ENCODE measurements at places on chromosomes 3 and 15.

DNA sequence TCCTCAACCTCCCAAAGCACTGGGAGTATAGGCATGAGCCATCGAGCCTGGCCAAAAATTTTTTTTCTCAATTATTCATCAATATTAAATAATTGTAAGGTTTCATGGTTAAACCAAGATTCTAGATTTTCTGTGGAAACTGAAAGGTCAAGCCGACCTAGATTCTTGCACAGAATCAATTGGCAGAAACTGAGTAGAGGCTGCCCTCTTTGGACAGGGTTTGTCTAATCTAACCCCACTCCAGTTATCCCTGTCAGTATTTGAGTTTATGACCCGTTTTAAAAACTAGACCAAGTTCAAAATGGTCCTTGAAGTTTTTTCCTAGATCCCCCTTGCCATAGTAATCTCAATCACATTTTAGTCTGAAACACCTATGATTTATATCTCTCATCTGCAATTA, 8.6 kb upstream of the ADAM10 start:
- no peak for DNase-seq

DNA sequence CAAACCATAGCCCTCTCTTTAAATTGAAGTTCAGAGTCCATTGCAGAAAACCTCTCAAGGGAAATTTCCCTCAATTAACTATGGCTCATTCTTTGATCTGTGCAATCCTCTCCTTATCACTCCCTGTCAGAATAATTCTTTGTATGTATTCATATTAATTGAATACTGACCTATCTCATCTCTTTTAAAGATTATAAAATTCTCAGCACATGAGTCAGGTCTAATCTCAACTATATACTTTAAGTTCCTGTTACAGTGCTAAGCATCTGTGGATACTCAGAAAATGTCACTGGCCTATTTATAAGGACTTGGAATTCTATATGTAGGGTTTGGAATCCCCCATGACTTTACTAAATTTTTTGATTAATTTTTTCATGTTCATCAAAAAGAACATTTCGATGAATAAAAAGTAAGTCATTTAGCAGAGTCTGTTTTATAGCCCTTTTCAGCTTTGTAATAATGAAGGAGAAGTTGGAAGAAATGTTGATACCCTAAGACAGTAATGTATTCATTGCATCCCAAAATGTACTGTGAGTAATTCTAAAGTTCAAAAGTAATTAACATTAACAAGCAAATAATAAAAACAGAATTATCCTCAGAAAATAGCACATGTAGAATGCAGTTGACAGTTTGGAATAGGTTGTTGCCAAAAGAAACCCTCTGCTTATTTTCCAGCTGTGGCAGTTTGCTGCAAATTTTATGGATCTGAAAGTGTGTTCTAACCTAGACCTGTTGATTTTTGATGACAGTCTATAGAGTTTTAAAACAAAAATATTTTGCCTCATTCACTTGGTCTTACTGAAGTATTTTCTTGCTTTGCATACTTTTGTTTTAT, 503.4 kb upstream of the CBLB start:
- no peak for DNase-seq

- DNase-seq, result no peak
Observed at GRCh38 chr15:63811942-63812550, 21.7 kb downstream of the HERC1 start.

- no peak for DNase-seq
Observed at GRCh38 chr3:188583341-188584161, 429.6 kb downstream of the LPP start.

GRCh38 chr3:135851201-135852081, 114.1 kb upstream of the PPP2R3A start:
- no peak for DNase-seq

DNA sequence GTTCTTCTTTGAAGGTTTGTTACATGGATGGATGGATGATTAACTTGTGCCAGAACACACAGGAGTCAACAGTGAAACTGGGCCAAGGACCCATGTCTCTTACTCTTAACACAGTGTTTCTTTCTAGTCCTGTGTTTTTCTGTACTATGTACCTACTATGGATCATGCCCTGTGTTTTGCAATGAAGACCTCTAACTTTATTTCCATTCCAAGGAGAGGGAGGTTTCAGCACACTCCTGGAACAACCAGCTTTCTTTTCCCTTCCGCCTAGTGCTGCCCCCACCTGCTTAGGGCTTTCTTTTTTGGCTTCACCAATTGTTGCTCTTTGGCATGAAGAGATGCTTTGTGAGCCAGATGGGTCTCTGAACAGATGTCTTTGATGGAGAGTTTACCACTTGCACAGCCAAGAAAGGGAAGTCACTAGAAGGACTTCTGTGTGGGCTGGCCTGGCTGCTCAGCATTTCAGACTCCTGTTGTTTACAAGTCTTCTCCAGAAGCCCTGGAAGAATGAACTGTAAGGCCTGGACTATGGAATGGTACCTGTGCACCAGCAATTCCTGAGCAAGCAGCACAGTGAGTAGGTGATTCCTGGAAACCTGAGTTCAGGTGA, 44.5 kb downstream of the SNAPC5 start:
- no peak for DNase-seq

- DNase-seq, result no peak
Observed at GRCh38 chr3:108062051-108062450, 28.8 kb downstream of the CD47 start.

GRCh38 chr3:67657192-67657591, 2.8 kb upstream of the SUCLG2 start:
- DNase-seq, result no peak

GRCh38 chr3:188673646-188674186, 498.1 kb upstream of the TPRG1 start:
- no peak for DNase-seq

DNA sequence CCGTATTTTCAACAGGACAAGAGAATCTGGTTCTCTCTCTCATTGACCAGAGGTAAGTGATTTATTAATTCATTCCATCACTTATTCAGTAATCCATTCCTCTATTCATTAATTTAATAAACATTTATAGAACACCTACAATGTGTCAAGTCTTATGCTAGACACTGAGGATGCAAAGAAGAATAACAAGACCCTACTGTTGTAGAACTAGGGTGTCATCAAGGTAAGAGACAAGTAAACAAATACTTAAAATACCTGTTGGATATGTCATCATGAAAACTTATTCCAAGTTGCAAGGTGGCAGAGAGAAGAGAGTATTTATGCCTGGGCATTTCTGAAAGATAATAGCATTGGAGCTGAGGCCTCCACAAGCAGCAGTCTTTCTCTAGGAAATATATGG, 257.8 kb downstream of the CDIN1 start:
- DNase-seq, result no peak

DNA sequence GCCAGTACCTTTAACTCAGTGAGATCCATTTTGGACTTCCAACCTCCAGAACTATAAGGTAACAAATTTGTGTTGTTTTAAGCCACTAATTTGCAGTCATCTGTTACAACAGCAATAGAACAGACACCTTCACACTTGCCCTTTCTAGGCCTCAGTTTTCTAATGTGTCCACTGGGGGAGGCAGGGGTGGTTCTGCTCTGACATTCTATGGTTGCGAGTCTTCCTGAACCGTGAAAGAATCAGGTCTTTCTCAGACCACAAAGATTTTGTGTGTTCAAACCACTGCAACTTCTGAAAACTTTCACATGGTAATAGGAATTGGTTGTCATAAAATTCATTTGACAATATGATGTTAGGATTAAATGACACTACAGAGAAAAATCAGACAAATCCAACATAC, 26.8 kb upstream of the CSTA start:
- DNase-seq, result no peak

- no peak for DNase-seq
Observed at GRCh38 chr15:32682977-32683630, 34.7 kb upstream of the GREM1 start.

DNA sequence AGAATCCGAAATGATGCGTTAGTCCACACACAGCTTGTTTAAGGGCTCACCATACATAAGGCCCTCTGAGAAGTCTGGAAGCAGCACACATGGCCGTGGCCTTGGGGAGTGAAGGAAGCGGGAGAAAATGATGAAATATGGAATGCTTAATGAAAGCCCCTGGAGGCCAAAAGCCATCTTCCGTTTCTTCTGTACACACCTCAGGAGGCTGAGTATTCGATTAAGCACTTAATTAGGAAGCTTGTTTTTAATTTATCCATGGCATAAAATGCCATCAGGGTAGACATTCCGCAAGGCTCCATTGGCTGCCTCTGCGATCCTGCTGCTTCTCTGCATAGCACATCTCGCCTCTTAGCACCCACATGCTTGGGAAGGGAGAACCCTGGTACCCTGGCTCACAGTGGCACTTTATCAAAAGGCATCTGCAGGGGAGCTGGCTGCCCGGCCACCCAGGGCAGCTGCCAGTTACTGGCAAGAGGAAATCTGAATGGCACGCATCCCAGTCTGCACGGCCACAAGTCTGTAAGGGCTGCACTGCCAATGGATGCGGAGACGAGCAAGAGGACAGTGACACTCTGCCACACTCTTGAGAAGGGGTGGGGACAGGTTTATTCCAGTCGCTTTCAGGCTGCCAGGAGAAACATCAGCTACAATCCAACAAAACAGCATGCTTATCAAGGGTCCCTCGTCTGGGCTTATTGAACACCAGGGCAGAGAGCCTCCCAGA, 356.2 kb downstream of the OCA2 start:
- DNase-seq, result no peak

DNA sequence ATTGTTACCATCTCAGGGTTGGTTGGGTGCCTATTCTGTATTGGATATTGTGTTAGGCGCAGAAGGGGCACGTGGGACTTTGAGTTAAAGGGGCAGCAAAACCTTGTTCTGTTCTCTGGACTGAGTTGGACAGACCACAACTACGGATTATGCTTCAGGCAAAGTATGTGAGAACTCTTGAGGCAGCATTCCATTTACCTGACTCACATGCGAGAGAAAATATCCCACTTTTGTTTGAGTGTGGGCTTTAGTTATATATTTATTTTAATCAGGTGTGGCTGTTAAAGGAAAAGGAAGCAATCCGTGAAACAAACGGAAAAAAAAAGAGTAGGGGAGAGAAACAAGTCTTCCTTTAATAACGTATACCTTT, 627 bp upstream of the PLS1 start:
- no peak for DNase-seq

GRCh38 chr3:61857297-61857696, 295.9 kb downstream of the PTPRG start:
- no peak for DNase-seq

DNA sequence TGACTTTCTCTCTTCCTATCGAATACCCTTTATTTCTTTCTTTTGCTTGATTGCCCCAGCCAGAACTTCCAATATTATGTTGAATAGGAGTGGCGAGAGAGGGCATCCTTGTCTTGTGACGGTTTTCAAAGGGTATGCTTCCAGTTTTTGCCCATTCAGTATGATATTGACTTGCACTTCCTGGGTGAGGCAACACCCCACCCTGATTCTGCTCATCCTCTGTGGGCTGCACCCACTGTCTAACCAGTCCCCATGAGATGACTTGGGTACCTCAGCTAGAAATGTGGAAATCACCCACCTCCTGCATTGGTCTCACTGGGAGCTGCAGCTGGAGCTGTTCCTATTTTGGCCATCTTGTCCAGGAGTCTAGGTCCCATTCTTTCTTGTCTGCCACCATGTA, 44.8 kb upstream of the KCNH8 start:
- no peak for DNase-seq

DNA sequence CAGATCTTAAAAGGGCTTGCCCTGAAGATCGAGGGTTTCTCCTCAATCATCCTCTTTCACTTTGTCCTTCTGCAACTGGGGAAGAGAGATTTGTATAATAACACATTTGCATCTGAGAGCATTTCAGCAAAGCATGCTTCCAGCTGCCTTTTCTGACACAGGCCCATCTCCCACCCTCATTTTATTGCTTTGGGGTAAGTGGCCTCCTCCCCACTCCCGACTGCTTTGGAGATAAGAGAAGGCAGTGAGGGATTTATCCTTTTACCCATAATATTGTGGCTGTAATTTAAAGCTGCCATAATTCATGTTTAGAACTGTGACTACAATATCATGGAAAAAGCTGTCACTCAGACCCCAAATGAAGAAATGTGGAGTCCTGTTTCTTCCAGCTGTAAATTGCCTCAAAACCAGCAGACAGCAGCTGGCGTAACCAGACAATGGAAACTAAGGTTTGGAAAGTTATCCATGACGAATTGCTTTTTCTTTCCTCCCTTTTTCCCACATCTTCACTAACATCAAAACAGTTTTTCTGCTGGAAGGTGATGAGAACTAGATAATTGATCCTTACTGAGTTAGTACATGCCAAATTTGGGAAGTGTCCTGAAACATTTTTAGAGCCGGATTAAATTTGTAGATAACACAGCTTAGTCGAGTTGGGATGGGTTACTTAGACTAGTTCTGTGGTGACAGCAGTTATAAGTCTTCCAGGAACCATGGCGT, 104.2 kb upstream of the PFN2 start:
- no peak for DNase-seq

DNA sequence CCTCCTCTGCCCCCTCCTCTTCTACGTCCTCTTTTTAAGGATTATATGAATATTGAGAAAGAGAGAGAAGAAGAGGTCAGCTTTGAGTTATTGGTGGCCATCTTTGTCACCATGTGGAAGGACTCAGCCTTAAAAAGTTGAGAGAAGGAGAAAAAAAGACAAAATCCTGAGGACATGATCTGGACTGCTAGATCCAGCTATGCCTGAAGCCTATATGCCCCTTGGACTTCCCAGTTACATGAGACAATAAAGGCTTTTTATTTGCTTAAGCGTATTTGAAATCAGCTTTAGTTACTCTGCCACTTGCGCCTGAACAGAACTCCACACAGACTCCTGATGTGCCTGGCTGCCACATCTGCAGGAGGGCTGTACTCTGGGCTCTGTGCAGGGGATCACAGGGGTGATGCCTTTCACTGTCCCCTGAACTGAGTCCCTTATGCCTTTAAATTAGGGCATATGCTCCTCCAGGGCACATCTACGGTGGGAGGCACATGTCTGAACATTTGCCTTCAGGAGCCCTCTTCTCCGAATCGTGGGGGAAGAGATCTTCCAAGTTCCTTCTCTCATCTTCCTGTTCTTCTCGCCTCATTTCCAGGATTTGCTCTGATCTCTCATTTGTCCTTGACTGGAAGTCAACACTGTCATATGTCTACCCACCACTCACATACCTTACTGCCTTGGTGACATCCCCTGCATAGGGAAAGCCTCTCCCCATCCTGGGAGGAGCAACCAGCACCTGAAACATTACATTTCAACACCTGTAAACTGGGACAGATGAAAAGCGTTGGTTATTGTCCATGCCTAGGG, 14.0 kb upstream of the PLA2G4E start:
- DNase-seq, result no peak

- DNase-seq, result no peak
Observed at GRCh38 chr3:183885766-183886165, 1.1 kb upstream of the PARL start.

- DNase-seq, result no peak
Observed at GRCh38 chr3:112500621-112501020, 1.3 kb upstream of the BTLA start.
